Activated CD4-positive, alpha-beta memory T cell treated with anti-CD3 and anti-CD28 coated beads, Interleukin-2, amount 10 ng/mL, durations not matched to agents 7 days and 5 days (primary cell): ENCODE measurements at places on chromosomes 1 and 21. TPM values are rescaled to one million over a fixed set of nuclear protein-coding genes. Genes with fewer than 3 reads are reported as not detected.

The CACYBP gene
- total RNA-seq, result 254 TPM

The ZNF695 gene
- 0.63 TPM for total RNA-seq

The SHISAL2A gene
- 11.4 TPM for total RNA-seq

The CA6 gene
- total RNA-seq, result not detected

The NEXN gene
- 0.95 TPM for total RNA-seq

The DNM3 gene
- 2.0 TPM for total RNA-seq

The ANGEL2 gene
- total RNA-seq, result 46.2 TPM

The EPHA2 gene
- total RNA-seq, result not detected

The ALX3 gene
- not detected for total RNA-seq

The DRAXIN gene
- total RNA-seq, result 0.60 TPM

The KPRP gene
- not detected for total RNA-seq

The CFHR4 gene
- total RNA-seq, result not detected

The FCN3 gene
- total RNA-seq, result not detected

The LINGO4 gene
- total RNA-seq, result 1.3 TPM

The NT5C1A gene
- total RNA-seq, result not detected
